CD4-positive, alpha-beta T cell (primary cell): ENCODE measurements at places on chromosomes 6 and 20.

- no peak for DNase-seq
Measured at GRCh38 chr20:46990596-46991104, 96.0 kb downstream of the EYA2 start.

DNA sequence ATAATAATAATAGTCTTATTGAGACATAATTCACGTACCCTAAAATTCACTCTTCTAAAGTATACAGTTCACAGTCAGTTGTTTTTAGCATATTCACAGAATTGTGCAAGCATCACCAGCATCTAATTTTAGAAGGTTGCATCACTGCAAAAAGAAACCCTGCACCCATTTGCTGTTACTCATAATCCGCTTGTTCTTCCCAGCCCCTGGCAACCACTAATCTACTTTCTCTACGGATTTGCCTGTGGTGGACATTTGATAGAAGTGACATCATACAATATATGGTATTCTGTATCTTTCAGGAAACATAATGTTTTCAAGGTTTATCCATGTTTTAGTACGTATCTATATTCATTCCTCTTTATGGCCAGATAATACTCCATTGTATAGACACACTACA is 41.5 kb upstream of the FAM184A start:
- no peak for DNase-seq

DNA sequence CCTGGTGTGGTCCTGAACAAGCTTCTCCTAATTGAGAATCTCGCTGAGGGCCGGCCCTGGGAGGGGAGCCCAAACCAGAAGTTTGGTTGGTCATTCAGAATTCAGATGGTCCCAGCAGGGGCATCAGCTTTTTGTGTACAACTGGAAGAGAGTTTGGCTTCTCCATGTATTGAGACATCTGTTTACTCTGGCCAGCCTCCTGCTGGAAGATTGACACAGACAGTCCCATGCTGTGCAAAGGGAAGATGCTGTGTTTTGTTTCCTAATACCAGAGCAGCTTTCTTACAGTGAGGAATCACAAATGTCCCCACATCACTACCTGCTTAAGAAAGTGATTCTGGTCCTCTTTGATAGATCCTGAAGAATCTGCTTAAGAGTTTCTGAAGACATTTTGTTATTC is 97.8 kb downstream of the PLEKHG1 start:
- no peak for DNase-seq

DNA sequence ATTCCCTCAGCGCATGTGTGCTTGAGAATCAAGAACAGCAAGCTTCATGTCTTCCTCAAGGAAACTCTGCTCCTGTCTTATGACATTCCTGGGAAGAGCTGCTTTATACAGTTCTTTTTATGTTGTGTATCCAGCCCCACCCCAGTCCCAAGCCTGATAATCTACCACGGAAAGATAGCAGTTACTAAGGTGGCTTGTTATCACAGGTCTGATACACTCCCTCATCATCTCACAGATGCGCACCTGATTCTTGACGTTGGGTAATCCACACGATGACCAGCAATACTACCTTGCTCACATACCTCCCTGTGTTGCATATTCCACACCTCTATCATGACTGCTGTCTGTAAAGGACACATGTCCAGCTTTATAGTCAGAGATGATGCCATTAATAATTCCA is 3.2 kb downstream of the NHLRC1 start:
- DNase-seq: no peak

GRCh38 chr20:58715391-58715800 is 22.8 kb downstream of the NPEPL1 start:
- no peak for DNase-seq

DNA sequence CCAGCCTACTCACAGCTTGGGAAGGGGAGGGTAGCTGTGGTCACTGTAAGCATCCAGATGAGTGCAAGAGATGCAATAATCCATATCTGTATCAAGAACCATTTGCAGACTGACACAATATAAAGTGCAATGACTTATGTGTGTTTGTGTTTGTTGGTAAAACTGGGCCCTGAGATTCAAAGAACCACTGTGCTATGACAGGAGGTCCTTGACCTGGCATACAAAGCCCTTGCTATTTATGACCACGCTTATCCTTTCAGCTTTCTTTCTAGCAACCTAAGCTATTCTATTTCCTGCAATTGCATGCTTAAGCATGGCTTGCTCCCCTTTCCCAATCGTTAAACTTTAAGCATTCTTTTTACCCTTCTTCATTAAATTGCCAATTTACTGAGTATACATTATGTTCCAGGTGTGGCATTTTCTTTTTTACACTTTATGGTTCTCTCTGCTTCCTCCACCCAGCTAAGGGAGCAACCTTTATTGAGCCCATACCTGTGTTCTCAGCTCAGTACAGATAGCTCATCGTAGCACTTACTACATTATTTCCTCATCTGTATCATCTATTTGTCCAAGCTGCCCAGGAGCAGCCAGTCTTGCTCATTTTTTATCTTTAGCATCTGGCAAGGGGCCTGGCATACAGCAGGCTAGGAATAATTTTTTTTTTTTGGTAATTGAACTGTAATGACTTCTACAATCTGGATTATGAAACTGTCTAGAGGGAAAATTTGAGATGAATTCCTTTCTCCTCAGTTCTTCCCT is 3.5 kb downstream of the MCUR1 start:
- DNase-seq: no peak

- no peak for DNase-seq
Measured at GRCh38 chr6:74073999-74074398, 378.0 kb downstream of the CD109 start.

DNA sequence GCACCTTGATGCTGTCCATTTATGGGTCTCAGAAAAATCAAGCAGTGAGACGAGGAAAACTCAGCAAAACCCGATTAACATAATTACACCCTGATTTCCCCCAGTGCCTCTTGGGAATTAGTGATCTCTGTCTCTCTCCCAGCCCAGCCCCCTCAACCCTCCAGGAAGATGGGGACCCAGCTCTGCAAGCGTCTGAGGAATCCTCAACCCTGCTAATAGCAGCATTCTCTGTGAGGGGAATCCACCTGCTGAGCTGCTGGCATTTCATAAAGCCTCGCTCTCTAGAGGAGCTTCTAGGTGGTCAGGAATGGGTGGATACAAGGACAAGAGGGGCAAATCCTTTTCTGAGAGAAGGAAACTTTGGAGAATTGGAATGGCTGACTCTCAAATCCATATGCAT is 13.9 kb downstream of the NR2E1 start:
- DNase-seq: no peak

GRCh38 chr20:23083553-23084220 is 2.4 kb downstream of the CD93 start:
- DNase-seq: no peak
